ENCODE measurements at places on chromosomes 1 and 21. TPM values are rescaled to one million over a fixed set of nuclear protein-coding genes. Genes with fewer than 3 reads are reported as not detected.

GRCh38 chr1:201115390-201115937 is 3.2 kb upstream of the CACNA1S start:
- no peak for DNase-seq

- DNase-seq: peak; percentile 62
Measured at GRCh38 chr1:176206006-176206960, 803 bp downstream of the COP1 start.

DNA sequence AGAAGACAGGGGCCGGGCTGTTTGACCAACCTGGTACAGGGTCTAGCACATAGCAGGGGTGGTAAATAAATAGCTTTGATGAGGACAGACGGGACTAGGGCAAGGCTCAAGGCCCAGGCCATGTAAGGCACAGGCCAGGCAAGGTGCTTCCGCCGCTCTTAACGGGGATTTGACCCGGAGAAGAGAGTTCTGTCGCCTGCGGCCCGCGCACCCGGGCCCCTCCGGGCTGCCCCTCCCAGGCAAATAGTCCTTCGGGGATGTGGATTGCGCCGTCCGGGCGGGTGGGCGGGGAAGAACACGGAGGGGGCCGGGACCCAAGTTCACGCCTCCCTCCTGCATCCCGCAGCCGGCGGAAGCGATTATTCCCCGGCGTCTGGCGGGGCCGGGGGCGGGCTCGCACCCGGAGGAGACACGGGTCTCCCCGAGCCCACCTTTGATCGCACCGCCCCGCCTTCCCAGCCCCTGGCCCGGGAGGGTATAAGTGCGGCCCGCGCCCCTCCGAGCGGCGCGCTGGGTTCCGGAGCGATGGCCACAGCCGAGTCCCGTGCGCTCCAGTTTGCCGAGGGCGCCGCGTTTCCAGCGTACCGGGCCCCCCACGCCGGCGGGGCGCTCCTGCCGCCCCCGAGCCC is at the start of gene MIXL1:
Gene MIXL1, plus strand, starts transcription at position 508 of the 629 bp plus-strand sequence. Its CDS starts 18 bp downstream, at position 526.
- peak; percentile 5 for DNase-seq

DNA sequence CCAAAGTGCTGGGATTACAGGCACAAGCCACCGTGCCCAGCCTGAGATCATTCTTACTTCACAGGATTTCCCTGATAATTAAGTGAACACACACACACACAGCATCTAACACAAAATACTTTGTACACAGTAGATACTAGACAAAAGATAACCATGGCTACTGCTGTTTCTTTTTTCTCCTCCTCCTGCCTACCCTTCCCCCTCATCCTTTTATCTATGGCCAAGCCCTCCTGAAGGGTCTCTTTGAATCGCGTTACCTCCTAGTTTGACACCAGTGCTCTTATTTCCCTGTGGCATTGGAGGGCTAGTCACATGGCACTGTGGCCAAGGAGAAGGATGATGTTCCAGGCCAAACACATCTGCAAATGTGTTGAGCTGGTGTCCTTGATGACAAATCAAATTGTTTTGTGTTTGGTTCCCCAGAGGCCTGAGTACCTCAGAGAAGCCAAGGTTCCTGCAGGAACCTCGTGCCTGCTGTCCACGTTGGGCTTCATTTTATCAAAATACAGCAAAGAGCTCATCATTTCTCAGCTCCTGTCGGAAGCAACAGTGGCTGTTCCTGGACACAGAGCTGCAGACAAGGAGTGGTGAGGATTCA is 20.6 kb downstream of the NDUFS5 start:
- DNase-seq: no peak

GRCh38 chr1:166844791-166845190 is 5.5 kb downstream of the POGK start:
- no peak for DNase-seq

DNA sequence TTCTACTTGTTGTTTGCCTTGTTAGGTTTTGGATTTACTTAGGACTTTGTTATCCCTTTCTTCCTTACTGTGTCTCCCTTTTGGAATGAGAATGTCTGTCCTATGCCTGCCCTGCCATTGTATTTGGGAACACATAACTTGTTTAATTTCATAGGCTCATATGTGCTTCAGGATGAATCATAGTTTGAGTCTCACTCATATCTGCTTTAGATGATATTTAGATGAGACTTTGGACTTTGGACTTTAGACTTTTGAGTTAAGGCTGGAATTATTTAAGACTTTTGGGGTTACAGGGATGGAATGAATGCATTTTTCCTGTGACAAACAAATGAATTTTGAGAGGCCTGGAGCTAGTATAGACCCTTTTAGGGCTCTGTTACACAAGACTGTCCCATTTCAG is 33.4 kb downstream of the PSMG1 start:
- no peak for DNase-seq

GRCh38 chr1:76463278-76463677 is 388.7 kb downstream of the ST6GALNAC3 start:
- no peak for DNase-seq

GRCh38 chr1:64798872-64799271 is 54.0 kb downstream of the RAVER2 start:
- no peak for DNase-seq

GRCh38 chr1:200226268-200226968 is 183.4 kb downstream of the ZNF281 start:
- no peak for DNase-seq

PTGER3 gene
- total RNA-seq: not detected

BSND gene
- not detected for total RNA-seq

KRTAP12-2 gene
- total RNA-seq: not detected

SPAG17 gene
- total RNA-seq: not detected

Measured in activated naive CD8-positive, alpha-beta T cell treated with anti-CD3 and anti-CD28 coated beads for 36 hours (primary cell).